G401 (cell line): ENCODE measurements at places on chromosomes 12 and 14.

GRCh38 chr14:50395448-50395847 is 1.2 kb downstream of the CDKL1 start:
- peak; percentile 18 for DNase-seq

GRCh38 chr14:44898551-44898950 is 63.2 kb downstream of the KLHL28 start:
- peak; percentile 4 for DNase-seq

GRCh38 chr12:31843398-31844095 is 114.7 kb upstream of the AMN1 start:
- no peak for DNase-seq

DNA sequence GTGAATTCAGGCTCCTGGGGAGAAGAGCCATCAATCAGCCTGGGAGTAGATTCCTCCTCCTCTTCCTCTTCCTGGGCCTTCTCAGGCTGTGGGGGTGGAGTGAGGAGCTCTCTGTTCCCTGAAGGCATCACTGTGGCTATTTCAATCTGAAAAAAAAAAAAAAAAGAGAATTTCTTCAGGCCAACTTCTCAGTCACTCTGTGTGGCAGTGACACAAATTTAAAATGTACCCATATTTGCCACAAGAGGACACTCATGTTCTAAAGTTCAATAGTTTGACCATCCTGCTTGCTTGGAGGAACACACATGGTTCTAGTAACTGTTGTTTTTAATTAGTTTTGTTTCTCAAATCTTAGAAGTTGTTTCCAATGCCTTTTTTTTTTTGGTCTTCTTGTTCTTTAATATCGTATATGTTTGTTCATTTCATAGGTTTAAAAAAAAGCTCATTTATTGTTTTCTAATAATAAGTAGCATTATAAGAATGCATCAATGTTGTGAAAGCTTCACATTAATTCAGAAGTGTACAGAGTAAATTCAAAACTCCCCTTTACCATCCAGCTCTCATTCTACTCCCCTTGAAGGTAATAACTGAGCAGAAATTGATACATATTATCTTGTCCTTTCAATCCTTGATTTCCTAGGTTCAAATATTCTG is 23.3 kb upstream of the CCER1 start:
- peak; percentile 67 for DNase-seq

GRCh38 chr12:51675071-51675803 is 84.2 kb downstream of the SCN8A start:
- DNase-seq, result no peak

GRCh38 chr12:124795081-124795948 is 68.3 kb downstream of the SCARB1 start:
- no peak for DNase-seq

- DNase-seq, result peak; percentile 2
Observed at GRCh38 chr14:82067221-82067875, 533.7 kb upstream of the SEL1L start.

DNA sequence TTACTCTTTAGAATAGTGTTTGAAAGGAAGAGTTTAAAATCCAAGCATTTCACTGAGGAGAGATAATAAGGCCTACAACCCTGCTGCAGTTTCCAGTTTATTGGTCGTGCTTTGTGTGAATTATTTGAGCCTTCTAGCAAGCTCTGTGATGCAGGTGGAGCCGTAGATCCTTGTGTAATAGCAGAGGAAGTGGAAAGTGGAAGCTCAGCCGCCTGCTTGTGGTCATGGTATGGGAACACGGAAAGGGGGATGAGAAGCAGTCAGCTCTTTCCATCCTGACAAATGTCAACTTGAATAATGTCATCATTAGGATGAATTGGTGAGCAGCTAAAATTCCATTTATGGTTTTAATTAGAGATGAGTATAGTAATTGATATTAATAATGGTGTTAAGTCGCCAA is 29.1 kb downstream of the SYNE2 start:
- no peak for DNase-seq

- no peak for DNase-seq
Observed at GRCh38 chr12:124030510-124030909, 57.5 kb downstream of the ZNF664 start.

DNA sequence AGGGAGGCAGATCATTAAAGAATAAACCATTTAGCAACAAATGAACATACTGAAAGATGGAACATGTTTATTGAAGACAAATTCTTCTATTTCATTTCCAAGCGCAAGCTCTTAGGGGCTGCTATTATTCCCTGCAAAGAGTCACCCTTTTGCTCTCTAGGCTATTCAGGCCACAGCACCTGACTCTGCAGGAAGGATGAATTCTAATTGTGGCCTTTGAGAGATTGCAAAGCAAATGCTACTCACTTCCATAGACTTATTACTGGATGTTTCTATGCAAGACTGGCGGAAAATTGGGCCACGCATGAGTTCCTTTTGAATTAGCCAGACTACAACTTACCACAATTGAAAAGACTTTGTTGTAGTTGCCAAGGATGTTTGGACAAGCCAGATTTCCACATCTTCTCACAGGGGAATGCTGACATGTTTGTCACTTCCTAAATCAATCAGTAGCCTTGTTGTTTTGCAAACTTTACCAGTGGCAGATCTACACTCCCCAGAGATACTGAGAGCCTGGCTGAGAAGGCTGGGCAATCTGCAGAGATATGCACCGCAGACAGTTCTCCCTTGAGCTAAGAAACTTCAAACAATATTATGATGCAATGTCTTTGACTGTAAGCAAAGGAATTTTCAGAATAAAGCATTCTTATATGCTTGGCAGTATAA is 334.3 kb upstream of the SYT1 start:
- DNase-seq, result peak; percentile 32

DNA sequence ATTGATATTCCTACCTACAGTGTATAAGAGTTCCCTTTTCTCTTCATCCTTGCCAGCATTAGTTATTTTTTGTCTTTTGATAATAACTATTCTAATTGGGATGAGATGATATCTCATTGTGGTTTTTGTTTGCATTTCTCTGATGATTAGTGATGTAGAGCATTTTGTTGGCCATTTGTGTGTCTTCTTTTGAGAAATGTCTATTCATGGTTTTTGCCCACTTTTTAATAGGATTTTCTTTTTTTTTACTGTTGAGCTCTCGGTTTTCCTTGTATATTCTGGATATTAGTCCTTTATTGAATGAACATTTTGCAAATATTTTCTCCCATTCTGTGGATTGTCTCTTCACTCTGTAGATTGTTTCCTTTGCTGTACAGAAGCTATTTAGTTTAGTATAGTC is 79.6 kb upstream of the AMIGO2 start:
- no peak for DNase-seq

DNA sequence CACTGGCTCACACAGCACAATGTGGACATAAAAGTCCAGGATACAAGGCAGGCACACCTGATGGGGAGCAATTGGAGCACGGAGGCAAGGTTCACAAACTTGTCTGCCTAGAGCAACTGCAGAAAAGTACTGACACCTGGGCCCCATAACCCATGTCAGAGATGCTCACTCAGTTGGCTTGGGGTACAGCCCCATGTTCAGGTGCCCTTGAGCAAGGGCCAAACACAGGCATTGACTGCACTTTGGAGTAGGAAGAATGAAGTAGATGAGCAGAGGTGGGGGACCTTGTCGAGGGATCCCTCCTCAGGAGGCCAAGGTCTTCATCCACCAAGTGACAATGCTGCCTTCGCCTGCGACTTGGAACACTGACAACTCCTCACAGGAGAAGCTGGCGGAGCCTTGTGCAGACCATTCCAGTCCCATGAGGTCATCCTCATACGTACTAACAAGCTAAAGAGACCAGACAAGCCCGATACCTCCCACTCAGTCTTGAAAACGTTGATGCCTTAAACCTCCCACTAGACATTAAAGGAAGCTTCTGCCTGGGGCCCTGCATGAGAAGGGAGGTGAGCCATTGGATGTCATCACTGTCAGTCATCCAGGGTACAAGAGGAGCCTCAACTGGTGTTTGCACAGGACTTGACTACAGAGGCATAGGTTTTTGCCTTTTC is 42.5 kb upstream of the C14orf180 start:
- no peak for DNase-seq

GRCh38 chr14:90654831-90655276 is 161.4 kb downstream of the TTC7B start:
- no peak for DNase-seq

DNA sequence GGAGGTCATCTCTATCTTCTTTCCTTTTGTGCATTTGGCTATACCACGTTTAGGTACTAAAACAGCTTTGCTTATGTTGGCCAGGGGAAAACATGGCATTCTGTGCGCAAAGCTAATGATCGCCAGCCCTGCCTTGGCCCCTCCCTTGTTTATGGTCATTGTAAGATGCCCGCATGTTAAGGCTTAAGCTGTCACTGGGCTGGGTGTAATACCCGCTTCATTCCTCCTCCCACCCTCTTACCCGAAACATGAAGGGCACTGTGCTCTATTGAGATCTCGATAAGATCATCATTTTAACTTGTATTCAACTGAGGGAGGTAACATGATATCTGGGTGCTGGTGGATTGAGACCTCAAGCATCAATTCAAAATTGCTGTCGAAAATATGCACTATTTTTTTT is 34.7 kb downstream of the BRI3BP start:
- no peak for DNase-seq

GRCh38 chr12:47561746-47562145 is 144.1 kb downstream of the RPAP3 start:
- DNase-seq, result no peak

GRCh38 chr12:11075642-11076041 is 13.5 kb upstream of the TAS2R46 start:
- DNase-seq, result no peak

DNA sequence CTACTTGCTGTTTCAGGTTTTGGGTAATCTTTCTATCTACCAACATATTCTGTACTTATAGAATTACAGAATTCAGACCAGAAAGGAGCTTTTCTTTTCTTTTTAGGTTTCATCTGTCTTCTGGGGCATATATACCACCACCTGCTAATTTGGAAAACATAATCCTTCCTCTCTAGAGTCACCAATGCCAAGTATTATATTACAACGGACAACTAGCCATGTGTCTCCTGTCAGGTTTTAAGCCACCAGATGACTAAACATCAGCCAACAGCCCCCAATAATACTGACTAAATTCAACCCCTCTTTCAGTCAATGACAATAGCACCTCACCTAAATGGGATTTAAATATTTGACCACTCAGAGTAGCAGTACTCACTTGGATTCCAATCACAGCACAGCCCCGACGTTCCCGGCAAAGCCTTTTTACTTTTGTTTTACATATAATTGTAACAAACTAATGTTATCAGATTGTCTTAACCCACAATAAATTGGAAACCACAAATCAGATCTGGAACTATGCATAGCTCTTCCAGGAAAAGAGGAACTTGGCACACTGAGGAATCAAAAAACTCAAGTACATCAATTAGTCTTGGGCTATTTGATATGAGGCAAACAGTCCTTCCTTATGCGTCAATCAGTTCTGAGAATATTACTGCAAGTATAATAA is 13.5 kb downstream of the SLC11A2 start:
- no peak for DNase-seq

GRCh38 chr12:15208871-15209656 is 12.2 kb downstream of the RERG start:
- no peak for DNase-seq

- DNase-seq, result no peak
Observed at GRCh38 chr12:97939156-97939555, 476.6 kb downstream of the RMST start.

- DNase-seq, result no peak
Observed at GRCh38 chr12:20701106-20701505, 6.0 kb downstream of the SLCO1C1 start.

- no peak for DNase-seq
Observed at GRCh38 chr14:96129128-96129736, 75.4 kb upstream of the BDKRB2 start.

DNA sequence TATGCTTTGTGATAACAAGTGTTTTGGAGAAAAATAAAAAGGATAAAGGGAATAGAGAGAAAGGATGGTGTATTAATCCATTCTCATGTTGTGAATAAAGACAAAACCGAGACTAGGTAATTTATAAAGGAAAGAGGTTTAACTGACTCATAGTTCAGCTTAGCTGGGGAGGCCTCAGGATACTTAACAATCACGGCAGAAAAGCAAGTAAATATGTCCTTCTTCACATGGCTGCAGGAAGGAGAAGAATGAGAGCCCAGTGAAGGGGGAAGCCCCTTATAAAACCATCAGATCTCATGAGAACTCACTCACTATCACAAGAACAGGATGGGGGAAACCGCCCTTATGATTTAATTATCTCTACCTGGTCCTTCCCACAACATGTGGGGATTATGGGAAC is 18.1 kb upstream of the C12orf42 start:
- DNase-seq, result no peak

- no peak for DNase-seq
Observed at GRCh38 chr14:71618716-71619115, 313.5 kb upstream of the RGS6 start.

GRCh38 chr14:49637534-49638078 is 2.6 kb upstream of the DNAAF2 start:
- DNase-seq, result no peak
